ENCODE measurements at places on chromosomes 6 and 20. TPM values are rescaled to one million over a fixed set of nuclear protein-coding genes. Genes with fewer than 3 reads are reported as not detected.

JPH2 gene
- total RNA-seq, result under 0.01 TPM

FAM83C gene
- total RNA-seq, result not detected

RAMACL gene
- total RNA-seq, result 0.82 TPM

ITPR3 gene
- total RNA-seq, result 1.2 TPM

ZBTB22 gene
- 27.3 TPM for total RNA-seq

RIPPLY2 gene
- total RNA-seq, result 21.6 TPM
